ENCODE measurements at places on chromosomes 7 and 10. TPM values are rescaled to one million over a fixed set of nuclear protein-coding genes. Genes with fewer than 3 reads are reported as not detected.

- DNase-seq, result no peak
These were observed 299.0 kb downstream of the RPS24 start for GRCh38 chr10:78332657-78333056.

HOXA11 gene
- not detected for total RNA-seq

DNA sequence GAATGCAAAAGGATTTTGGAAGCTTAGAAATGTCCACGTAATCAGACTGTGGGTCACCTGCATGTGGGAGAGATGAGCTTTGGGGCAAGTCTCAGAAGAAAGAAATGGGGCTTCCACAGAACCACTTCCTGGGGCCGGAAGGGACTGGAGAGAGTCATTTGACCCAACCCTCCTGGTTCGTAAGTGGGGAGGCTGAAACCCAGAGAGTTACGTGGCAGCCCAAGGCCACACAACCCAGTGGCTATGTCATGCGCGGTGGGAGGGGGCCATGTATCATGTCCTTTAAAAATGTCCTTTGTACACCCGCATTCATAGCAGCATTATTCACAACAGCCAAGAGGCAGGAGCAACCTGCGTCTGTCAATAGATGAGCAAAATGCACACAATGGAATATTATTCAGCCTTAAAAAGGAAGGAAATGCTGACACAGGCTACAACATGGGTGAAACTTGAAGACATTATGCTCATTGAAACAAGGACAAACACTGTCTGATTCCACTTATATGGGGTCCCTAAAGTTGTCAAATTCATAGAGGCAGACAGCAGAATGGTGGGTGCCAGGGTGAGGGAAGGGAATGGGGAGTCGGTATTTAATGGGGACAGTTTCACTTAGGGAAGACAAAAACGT, 15.1 kb downstream of the CAMK2B start:
- DNase-seq, result no peak

GRCh38 chr7:141185369-141185967, 111.6 kb downstream of the TMEM178B start:
- no peak for DNase-seq

GRCh38 chr10:30199376-30200016, 140.1 kb upstream of the JCAD start:
- no peak for DNase-seq

GRCh38 chr7:151100921-151101320, 14.6 kb downstream of the AGAP3 start:
- DNase-seq, result no peak
